ENCODE measurements at places on chromosomes 16 and 17.

- DNase-seq = no peak
Measured at GRCh38 chr16:22117609-22118008, 25.3 kb downstream of the VWA3A start.

DNA sequence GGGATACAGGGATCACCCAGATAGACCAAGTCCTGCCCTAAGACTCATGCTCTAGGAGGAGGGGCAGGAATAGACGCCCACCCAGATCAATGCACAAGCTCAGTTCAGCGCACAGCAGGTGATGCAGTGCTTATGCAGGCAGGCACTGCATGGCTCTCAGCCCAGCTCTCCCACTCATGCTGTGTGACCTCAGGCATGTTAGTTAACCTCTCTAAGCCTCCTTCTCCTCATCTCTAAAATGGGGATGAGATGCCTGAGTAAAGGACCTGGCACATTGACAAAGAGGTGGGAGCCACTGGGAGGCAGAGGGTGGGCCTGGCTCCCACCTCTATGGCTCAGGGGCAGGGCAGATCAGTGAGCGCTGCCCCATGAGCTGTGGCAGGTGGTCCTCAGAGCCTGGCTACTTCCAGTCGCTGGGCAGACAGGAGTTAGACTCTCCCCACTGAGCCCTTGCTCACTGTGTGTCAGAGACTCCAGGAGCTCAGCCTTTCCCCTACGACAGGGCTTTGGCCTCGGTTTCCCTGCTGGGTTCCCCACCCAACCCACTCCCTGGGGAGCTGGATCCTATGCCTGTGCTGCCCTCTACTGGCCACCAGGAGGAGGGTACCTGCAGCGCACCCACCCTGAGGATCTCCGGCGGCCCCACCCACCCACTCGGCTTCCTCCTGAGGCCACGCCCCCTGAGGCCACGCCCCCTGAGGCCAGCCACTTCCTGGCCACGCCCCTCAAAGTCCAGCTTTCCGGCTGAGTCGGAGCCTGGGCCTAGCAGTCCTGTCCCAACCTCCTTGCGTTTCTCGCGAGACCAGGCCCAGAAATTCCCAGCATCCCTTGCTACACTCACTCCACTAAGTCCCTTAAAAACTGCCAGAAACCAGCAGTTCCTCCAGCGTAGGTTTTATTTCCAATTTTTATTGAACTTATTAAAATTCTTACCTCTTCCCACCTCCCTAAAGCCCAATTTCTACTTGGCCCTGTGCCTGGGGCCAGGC is 196.1 kb downstream of the GSG1L start:
- DNase-seq = peak; percentile 80

GRCh38 chr17:40509626-40510327 is 8.4 kb upstream of the TNS4 start:
- DNase-seq = no peak

DNA sequence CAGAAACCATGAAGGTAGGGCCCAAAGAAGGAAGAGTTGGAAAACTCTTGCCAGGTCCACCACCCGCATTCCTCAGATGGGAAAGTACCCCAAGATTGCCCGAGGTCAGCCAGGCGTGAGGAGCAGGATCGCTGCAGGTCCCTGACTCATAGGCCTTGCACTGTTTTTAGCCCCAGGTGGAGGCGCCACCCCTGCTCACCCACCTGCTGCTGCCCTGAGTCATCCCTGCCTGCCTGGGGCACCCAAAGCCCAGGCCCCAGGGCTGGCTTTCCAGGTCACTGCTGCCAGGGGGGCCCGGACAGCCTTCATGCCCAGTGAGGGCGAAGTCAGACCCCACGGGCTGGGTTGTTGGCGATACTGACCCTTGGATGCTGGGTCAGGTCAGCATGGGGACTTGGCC is 100.9 kb downstream of the AMFR start:
- no peak for DNase-seq

- peak; percentile 29 for DNase-seq
Measured at GRCh38 chr16:48546774-48547173, 63.2 kb downstream of the N4BP1 start.

DNA sequence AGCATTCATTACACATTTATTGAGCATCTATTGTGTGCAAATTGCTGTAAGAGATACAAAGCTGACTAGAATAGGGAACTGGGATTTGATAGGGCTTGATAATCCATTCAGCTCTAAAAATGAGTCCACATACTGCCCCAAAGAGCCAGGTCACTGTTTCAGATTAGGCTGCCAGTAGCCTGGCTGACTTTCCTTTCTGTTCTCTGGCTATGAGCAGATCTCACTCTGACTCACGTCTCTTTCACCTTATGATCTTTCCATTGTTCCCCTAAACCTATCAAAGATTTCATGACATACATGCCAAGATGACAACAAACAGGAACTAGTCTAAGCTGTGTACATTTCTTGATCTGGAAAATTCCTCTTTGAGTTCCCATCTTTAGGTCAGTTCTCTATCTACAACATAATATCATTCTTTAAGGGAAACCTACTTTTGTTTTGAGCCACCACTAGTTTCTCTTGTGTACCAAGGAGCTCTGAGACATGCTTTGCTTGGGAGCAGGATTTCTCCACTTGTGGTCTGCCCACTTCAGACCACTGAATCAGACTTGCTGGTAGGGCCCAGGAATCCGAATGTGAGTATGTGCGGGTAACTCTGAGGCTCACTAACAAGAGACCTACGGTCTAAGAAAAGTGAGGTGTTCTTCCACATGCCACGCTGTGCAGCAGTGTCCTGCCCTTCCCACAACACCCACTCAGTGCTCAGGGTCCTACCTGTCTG is 40.9 kb upstream of the ICAM2 start:
- peak; percentile 93 for DNase-seq

DNA sequence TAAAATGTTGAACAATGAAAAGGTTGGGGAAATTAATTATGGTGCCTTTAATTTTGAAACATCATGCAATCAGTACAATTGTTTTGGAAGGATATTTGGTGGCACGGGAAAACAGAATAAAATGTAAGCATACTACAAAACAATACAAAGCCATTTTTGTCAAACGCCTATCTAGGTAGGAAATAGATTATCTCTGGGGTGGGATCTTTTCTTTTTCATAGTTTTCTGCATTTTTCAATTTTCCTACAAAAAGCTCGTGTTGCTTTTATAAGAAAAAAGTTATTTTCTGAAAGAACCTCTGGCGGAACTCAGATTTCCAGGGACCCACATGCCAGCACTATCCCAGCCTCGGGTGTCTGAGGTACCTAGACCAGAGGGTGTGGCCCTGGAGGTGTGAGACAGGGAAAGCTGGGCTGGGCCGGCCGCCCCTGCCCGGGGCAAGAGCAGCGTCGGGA is 961 bp upstream of the MAP3K3 start:
- DNase-seq = no peak

- no peak for DNase-seq
Measured at GRCh38 chr16:81578636-81579413, 134.2 kb downstream of the CMIP start.

DNA sequence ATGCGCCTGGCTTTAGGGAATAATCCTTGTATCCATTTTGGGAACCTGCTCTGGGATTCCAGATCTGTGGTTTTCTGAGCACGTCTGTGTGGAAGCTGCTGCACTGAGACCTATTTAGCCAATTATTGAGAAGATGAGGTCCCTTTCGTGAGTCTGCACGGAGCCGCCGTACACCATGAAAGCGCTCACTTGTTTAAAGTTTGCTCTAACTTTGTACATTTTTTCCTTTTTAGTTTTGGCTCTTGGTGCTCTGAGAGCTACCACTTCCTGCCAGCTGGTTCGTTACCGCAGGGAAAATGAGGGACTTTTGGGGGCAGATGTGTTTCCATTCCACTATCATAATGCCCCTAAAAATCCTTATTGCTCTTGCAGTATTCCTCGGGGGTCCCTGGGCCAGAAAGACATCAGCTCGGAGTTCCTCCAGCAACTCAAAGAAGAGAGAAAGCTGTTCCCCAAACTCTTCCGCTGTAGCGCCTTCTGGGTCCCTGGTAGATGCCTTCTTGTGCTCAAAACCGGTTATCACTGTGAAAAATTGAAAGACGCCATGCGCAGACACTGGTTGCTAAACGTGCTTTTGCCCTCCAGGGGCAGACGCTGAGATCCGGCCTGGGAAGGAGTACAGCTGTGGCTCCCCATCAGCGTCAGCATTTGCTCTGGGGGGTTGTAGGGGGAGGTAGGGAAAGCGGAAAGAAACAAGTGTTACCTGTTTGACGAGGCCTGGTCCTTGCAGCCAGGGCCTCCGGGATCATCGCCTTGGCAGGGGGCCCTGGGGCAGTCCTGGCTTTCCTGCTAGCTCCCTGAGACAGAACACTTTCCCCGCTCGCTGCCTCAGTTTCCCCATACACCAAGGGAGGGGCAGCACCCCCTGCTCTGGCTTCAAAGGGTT is 238.1 kb downstream of the MRTFB start:
- no peak for DNase-seq

- DNase-seq = no peak
Measured at GRCh38 chr16:47016700-47017133, 43.2 kb upstream of the DNAJA2 start.

- DNase-seq = no peak
Measured at GRCh38 chr16:81926036-81926435, 85.2 kb downstream of the SDR42E1 start.

DNA sequence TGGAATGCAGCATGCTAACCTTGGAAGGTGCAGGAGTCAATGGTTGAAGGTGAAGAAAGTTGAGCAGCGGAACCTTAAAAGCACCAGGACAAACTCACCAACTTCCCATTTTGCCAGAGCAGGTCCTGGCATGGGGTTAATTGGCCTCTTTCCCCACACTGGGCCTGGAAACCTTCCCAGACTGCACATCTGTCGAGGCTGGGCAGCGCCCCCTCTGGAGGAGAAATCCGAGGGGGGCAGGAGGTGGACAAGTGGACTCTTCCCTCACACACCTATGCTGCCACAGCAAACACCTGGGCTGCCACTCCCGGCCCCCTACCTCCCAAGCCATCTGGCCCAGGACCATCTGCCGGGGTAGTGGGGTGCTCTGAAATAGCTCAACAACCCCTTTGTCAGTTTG is 232.4 kb downstream of the CBLN1 start:
- no peak for DNase-seq

GRCh38 chr17:77880711-77881450 is 77.6 kb upstream of the TNRC6C start:
- no peak for DNase-seq

GRCh38 chr17:10200016-10200415 is 1.6 kb upstream of the GAS7 start:
- no peak for DNase-seq

- no peak for DNase-seq
Measured at GRCh38 chr17:3724378-3725077, 825 bp downstream of the HASPIN start.

All from dermis microvascular lymphatic vessel endothelial cell (primary cell).